Skeletal muscle cell (primary cell): ENCODE measurements at places on chromosomes 16 and 17.

DNA sequence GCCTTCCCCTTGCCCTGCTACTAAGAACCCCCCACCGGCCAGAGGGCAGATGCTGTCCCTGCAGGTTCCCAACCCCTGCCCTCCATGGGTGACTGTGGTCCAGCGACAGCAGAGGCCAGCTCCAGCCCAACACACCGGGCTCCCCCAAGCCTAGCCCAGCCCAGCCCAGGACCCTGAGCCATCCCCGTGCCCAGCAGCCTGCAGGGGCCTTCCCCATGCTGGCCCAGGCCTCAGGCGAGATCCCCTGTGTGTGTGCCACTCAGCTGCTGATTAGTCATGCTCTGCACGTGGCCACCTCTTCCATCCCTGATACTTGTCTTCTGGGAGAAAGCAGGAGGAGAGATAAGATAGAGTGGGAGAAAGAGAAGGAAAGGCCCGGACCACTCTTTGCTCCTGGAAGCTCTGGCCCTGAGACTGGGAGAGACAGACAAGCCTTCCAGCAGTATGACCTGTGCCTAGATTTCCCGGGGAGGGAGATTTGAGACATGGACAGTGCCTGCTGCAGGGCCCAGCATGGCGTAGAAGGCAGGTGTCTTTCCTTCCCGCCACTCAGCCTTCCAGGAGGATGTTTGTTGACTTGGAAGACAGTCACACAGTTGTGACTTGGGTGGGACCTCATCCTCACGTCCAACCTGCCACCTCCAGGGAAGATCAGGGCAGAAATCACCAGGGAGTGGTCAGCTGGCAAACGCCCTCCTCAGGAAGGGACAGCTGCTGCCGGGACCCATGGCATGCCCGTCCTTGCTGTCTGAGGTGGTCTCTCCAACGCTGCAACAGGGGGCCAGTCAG is 41.3 kb upstream of the RASD1 start:
- no peak for DNase-seq

- no peak for DNase-seq
Measured at GRCh38 chr16:81778861-81779535, at the start of gene PLCG2. Gene PLCG2, plus strand, starts transcription at chr16:81779291. Its CDS starts 6,699 bp downstream, at chr16:81785990.

- no peak for DNase-seq
Measured at GRCh38 chr17:73112246-73112645, 19.8 kb upstream of the SLC39A11 start.

DNA sequence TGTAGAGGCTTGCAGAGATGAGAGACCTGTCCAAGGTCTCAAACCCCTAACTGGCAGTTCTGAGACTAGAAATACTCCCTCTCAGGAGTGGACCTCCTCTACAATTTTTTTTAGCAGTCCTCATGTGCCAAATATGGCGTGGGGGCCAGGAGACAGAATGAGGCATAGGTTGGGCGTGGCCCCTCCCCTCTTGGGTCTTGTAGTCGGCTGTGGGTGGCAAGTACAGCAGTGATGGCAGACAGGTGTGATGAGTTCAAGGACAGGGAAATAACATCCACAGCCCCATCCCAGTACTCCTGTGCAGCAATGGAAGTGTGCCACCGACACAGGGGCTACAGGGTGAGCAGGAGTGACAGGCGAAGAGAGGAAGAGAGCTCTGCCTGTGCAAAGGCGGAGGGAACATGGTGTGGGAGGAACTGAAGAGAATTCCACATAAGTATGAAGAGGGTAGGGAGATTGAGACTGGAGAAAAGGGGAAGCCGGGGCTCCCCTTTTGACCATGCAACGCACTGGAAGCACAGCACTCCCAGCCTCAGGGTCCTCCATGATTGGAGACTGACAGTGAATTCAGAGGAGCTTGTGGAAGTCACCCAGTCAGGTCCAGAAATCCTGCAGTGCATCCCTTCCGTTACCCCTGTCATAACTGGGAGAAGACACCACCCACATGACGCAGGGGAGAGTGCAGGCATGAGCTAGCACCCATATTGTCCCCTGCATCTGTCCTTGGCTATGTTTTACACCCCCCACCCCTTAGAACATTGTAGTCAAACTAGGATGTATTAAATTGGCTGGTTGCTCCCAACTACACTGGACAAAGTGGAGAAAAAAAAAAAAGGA is 14.8 kb upstream of the CETP start:
- DNase-seq, result no peak

- DNase-seq, result no peak
Measured at GRCh38 chr17:17816240-17816814, 20.5 kb downstream of the SREBF1 start.

- DNase-seq, result no peak
Measured at GRCh38 chr17:3474212-3474611, 1.6 kb upstream of the ASPA start.

DNA sequence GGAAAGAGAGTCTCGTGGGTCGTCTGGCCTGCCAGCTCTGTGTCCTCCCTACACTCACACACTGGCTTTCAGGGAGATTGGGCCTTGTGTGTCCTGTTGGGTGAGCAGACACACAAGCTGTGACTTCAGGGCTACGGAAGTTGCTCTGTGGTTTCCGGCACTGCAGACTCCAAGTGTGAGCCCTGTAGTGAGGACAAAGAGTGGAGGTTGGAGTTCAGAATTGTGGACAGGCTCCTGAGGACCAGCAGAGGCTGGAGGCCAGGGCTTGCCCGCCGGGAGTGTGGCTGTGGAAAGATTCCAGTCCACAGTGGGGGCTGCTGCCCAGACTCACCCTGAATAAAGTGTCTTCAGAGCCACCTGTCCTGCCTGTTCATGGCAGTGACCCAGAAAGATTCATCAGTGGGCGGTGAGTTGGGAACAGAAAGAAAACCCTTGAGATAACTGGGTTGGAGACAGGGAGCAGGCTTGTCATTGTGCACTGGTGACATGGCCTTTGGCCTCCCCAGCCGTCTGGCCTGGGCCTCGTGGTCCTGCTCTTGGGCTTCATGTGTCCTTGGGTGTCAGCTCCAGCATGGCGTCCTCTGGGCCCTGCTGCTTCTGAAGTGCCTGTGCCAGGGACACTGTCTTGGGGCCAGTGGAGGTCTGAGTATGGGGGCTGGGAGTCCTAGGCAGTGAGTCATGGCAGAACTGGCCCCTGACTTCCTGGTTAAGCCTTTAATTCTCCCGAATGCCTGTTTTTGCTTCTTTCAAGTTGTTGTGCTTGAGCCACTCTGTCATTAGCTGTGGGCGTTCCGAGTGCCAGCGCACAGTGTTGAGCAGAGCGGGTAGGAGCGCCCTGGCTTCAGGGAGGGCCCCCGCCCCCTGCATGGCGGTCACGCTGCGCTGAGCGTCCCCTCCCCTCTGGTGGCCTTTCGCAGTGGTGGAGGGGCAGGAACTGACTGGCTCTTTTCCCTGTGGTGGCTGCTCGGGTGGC is 19.9 kb upstream of the ZNF750 start:
- DNase-seq, result peak; percentile 31

- DNase-seq, result no peak
Measured at GRCh38 chr16:21088143-21088542, 62.5 kb downstream of the DNAH3 start.
